ENCODE measurements at places on chromosomes 3 and 15.

DNA sequence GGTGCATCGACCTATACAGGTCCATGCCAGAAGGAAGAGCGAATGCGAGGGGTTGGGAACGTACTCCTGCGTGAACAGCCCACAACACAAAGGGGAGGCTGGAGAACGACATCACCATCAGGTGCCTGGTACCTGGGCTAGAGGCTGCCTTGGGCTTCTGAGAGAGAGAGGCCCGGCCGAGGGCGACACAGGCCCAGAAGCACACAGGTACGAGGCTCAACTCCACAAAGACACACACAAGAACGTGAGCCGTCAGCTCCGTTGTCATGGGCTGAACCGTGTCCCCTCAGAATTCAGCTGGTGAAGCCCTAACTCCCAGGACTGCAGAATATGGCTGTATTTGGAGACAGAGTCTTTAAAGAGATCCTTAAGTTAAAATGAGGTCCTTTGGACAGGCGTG, 134.3 kb downstream of the ATP10A start:
- no peak for DNase-seq

GRCh38 chr3:177519588-177519987, 322.3 kb upstream of the TBL1XR1 start:
- DNase-seq: no peak

DNA sequence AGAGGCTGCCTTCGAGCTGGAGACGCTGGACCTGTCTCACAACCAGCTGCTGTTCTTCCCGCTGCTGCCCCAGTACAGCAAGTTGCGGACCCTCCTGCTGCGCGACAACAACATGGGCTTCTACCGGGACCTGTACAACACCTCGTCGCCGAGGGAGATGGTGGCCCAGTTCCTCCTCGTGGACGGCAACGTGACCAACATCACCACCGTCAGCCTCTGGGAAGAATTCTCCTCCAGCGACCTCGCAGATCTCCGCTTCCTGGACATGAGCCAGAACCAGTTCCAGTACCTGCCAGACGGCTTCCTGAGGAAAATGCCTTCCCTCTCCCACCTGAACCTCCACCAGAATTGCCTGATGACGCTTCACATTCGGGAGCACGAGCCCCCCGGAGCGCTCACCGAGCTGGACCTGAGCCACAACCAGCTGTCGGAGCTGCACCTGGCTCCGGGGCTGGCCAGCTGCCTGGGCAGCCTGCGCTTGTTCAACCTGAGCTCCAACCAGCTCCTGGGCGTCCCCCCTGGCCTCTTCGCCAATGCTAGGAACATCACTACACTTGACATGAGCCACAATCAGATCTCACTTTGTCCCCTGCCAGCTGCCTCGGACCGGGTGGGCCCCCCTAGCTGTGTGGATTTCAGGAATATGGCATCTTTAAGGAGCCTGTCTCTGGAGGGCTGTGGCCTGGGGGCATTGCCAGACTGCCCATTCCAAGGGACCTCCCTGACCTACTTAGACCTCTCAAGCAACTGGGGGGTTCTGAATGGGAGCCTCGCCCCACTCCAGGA, 21.1 kb downstream of the NRROS start:
- DNase-seq: no peak

- no peak for DNase-seq
Observed at GRCh38 chr15:56805466-56806147, 72.3 kb upstream of the ZNF280D start.

- DNase-seq: no peak
Observed at GRCh38 chr15:67266870-67267269, 12.3 kb downstream of the IQCH start.

DNA sequence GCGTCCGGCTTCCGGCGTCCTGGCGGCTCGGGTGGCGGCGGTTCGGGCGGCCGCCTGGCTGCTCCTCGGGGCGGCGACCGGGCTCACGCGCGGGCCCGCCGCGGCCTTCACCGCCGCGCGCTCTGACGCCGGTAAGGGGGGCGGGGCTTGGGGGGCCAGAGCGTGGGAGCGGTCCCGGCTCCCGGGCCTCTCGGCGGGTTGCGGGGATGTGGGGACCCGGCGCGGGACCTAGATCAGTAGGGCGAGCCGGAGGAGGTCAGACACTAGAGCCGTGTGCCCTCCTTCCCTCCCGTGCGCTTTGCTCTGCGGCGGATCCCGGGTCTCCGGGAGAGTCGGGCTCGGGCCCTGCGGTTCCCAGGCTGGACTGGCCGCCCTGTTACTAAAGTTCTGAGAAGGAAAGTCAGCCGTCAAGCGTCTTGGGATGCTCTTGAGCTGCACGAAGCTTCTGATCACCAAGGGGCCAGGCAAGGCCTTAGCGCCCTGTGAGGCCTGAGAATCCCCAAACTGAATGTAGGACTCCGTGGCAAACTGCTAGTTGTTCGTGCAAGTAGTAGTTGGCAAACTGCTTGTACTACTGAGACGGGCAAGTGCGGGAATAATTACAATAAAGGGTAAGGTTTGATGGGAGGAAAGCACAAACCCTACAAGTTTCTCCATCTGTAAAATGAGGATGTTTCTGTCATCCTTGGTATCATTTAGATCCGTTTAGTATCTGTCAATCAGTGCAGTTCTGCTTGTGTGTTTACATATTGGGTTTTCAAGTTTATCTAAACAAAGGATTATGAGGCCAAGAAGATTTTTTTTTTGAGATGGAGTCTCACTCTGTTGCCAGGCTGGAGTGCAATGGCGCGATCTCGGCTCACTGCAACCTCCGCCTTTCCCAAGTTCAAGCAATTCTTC, 587 bp downstream of the PIGX start:
- no peak for DNase-seq

GRCh38 chr15:56821721-56822425, 88.6 kb upstream of the ZNF280D start:
- no peak for DNase-seq

GRCh38 chr15:89442671-89443307, 53.6 kb downstream of the RHCG start:
- no peak for DNase-seq

- DNase-seq: no peak
Observed at GRCh38 chr3:111621535-111621934, 26.4 kb upstream of the ZBED2 start.
